Hepatocyte (in vitro differentiated cells): ENCODE measurements at places on chromosomes 5 and 9. TPM values are rescaled to one million over a fixed set of nuclear protein-coding genes. Genes with fewer than 3 reads are reported as not detected.

DNA sequence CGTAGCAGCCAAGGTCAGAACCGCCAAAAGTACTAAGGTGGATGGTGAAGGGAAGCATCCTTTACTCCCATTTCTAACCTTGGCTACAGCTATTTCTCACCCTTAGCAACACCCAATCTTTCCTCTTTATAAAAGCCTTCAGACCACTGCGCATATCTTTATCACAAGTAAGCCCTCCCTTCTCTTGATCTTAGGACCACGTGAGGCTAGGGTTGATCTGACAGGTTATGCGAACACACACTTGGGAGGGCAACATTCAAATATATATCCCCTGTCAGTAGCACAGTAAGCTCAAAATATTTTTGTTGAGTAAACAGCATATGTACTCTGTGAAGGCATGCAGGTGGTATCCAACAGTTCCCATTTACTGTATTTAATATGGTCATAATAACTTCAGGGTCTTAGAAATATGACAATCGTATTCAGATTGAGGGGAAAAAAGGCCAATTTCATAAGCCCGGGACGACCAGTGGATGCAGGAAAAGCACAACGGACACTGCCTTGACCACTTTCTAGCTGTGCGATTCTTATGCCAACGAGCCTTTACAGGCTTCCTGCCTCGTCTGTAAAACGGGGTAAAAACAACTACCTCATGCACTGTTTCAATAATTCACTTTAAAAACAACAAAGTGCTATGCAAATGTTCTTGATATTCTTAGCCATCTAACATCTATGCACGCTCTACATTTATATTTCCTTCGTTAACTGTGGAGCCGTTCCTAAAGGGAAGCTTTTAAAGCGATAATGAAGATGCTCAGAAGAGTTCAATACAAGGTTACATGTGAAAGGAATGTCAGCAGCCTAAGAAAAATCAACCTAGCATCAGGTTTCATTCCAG, 1.3 kb downstream of the ARSB start:
- no peak for DNase-seq

DNA sequence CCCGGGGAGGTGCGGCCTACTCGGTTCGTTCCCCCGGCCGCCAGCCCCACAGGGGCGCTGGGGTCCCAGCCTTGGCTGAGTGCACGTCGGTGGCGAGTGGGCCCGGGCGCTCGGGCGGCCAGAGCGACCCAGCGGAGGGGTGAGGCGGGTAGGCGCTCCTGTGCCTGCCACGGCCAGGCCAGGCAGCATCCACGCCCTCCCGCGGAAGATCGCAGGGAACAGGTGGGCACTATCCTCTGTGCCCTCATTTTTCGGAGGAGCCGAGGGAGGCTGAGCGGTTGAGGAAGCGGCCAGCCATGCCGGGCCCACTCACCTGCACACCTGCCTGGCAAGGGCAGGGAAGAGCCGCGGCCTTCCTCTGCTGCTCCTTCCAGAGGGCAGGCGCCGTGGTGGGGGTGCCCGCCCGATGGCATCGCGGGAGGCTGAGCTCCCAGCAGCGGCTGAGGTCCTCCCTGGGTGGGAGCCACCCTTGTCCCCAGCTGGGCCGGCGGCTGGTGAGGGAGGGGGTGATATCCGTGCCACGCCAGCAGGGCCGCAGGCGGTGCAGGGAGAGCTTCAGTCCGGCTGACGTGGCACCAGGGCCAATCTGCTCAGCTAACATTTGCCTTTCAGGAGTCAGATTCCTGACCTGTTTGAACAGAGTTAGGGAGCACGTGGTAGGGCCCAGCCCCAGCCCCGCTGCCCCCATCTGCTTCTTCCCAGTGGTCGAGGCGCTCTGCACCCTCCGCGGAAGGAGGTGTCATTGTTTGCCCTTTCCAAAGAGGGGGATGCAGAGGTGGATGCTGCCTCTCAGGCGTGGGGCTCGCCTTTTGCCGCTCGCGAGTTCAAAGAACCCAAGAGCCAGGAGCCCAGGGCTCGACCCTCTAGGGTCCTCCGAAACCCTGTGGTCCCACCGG, 1.6 kb upstream of the SEC16A start:
- DNase-seq, result peak; percentile 41

DNA sequence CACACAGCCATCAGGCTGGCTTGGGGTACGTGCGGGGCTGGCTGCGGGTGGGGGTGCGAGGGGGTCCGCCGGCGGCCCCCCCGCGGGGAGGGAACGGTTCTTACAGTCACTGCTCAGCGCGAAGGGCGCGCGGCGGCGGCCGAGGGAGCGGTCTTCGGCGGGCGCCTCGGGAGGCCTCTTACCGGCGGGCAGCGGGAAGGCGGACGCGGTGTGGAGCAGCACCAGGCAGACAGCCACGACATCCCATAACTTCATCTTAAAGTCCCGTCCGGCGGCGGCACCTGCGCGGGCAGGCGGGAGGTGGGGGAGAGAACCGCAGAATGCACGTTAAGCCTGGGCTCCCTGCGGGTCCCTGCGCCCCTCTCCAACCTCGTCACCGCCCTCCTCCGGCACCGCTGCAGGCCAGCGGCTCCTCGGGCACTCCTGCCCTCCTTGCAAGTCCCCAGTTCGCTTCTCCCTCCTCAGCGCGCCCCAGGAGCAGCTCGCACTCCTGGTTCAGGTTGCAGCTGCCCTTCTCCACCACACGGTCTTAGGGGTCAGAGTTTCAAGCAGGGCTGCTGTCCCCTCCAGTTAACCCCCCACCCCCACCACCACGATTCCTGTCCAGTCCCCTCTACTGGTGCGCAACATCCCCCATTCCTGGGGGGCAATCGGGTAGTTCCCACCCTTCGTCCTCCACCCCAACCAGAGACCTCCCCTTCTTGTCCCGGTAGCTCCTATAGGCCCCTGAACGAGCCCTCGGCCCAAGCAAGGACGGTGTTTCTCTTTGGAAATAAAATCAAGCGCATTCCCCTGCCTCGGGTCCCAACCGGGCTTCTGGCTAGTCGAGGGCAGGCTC, 5.1 kb downstream of the GDNF start:
- peak; percentile 34 for DNase-seq

DNA sequence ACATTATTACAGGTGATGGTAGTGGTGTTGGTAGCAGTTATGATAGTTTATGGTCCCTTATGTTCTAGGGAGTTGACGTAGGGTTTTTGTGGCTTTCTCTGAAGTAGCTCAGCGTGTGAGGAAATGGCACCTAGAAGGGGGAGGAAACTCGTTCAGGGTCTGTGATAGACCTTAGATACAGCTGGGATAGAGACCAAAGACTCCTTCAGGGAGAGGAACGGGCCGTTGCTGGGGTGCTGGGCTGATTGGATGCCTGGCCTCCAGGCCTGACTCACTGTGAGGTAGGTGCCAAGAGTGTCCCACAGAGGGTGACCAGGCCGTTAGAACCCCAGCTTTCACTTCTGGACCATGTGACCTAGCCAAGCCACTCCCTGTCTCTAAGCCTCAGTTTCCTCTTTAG, 96.6 kb downstream of the DAB2IP start:
- no peak for DNase-seq

FAM81B gene
- 0.80 TPM in 1 of 2 replicates, not detected in the other for total RNA-seq

BICD2 gene
- 19.9 and 25.7 TPM in 2 replicates for total RNA-seq

- DNase-seq, result no peak
Measured at GRCh38 chr5:14824499-14824898, 47.1 kb downstream of the ANKH start.

DPYSL3 gene
- total RNA-seq, result 70.4 and 78.0 TPM in 2 replicates

MEIKIN gene
- not detected in 2 replicates for total RNA-seq

DROSHA gene
- 33.7 and 40.8 TPM in 2 replicates for total RNA-seq

TTC16 gene
- total RNA-seq, result 0.24 TPM in 1 of 2 replicates, not detected in the other

GRCh38 chr9:124137944-124138335, 119.8 kb upstream of the NEK6 start:
- DNase-seq, result no peak

SOHLH1 gene
- not detected in 2 replicates for total RNA-seq

PLEKHG4B gene
- 3.5 and 4.0 TPM in 2 replicates for total RNA-seq

DNA sequence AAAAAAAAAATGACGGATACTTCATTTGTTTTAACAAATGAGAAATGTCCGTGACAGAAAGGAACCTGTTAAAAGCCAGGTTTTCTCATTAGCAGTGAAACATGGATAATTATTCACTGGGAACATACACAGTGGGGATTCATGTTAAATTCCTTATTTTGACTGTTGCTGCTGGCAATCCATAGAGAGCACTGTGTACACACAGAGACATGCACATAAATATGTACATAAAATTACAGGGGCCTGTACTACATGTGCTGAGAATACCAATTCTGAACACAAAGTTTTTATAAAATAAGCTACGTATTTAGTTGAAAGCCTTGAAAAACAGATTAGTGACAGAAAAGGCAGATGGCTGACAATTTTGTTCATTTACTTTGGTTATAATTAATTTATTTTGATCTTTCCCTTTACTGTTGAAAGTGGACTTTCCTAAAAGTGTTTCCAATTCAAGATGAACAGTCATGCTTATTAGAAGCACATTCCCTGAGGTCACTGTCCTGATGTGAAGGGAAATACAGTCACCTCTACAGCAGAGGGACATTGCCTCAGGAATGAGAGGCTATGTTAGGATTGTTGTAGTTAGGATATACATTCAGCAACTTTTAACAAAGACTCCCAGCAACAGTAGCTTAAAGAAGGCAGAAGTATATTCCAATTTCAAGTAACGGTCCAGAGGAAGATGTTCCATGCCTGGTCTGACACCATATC, 166.7 kb downstream of the SAXO1 start:
- no peak for DNase-seq
